RKO (cell line): ENCODE measurements at places on chromosomes 1 and 21.

GRCh38 chr1:171507435-171507834 is 22.1 kb downstream of the PRRC2C start:
- DNase-seq, result no peak

GRCh38 chr1:2890221-2890850 is 88.8 kb upstream of the TTC34 start:
- DNase-seq, result no peak

DNA sequence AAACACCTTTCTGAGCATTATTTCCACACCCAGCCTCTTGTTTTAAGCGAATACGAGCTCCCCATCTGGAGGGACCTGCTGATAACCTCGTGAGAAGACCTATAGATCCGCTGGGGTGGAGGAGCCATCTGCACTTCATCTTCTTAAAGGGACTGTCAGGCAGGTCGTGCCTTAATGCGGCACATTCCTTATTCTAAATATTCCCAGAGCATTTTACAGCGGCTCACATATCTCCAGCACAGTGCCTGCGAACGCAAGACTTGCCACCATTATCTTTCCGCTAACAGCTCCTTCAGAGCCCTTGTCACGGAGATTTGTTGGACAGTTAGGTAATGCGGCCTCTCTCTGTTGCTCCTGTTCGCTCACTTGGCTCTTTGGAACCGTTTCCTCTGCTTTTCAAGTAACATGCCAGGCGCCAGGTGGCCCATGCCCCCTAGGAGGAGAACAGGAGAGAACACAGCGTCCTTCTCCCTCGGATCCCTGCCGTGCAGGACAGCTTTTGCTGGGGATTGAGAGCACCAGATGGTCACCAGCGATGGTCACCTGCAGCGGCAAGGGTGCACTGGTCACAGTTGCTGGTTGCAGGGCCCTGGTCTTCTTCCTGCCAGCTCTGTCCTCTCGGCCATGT is 162.4 kb downstream of the PGBD5 start:
- DNase-seq, result no peak

GRCh38 chr1:100353071-100353801 is 930 bp downstream of the CDC14A start:
- peak; percentile 56 for DNase-seq

- DNase-seq, result no peak
Measured at GRCh38 chr1:204709021-204709420, 23.5 kb upstream of the LRRN2 start.

DNA sequence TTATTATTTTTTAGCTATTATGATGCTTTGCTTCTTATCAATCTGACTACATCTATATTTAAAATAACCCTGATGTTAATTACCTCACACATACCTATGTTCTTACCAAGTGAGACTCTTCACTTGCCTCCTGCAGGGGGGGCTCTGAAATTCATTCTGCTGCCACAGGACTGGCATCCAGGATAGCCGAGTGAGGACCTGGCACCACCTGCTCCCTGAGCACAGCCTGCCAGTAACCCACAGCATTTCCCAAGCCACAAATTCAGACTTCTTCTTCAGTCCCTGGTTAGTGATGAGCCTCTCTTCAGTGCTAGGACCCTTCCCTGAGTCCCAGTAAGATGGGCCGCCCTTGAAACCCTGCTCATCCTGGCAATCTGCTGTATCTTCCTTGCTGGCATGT is 296.5 kb upstream of the PLXNA2 start:
- no peak for DNase-seq

DNA sequence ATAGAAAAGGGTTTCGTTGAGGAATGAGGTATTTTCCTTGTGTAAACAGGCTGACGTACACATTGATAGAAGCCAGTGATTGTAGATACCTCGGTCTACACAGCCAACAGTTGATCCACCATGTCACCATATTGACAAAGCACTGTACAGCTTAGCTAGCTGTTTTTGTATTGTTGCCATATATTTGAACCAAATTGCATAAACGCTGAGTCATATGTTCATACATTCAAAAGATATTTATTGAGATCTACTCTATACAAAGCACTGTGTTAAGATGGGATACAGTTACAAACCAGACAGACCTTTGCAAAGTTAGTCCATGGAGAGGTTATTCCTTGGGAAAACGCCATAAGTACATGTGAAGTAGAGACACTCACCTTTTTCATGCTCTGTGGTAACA is 132.4 kb upstream of the ATP1B1 start:
- no peak for DNase-seq

- no peak for DNase-seq
Measured at GRCh38 chr1:218665221-218665620, 320.1 kb downstream of the TGFB2 start.
